ENCODE measurements at places on chromosomes 1 and 21.

DNA sequence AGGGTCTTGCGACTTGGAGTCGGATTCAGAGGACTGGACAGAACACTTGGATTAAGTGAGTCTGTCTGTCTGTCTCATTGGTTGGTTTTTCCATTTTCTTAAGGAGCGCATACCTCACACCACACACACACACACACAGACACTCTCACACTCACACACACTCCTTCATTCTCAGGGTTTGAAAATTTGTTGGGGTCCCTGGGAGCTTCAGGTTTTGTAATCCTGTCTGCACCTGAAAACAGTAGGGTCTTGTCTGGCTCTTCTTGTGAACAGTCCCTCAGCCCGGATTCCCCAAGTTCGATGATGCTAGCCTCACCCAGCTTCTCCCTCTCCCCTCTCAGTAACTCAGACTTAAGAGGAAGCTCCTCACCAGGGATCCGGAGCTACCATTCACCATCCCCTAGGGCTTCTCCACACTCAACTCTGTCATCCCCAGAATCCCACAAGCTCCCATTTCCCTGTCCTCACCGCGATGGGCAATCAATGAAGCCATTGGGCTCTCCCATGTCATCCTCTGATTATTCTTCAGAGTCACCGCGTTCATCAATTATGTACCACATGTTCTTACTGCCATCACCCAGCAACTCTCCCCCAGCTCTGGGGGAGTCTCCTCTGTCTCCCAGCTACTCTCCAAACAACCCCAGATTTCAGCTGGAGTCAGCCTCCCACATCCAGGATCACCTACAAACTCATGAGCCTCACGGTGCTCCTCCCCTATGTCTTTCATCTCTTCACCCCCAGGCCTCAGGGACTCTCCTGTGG lies 1530.9 kb upstream of the TPTE start:
- no peak for DNase-seq

- no peak for DNase-seq
Measured at GRCh38 chr1:234427950-234428646, 50.9 kb downstream of the TARBP1 start.

DNA sequence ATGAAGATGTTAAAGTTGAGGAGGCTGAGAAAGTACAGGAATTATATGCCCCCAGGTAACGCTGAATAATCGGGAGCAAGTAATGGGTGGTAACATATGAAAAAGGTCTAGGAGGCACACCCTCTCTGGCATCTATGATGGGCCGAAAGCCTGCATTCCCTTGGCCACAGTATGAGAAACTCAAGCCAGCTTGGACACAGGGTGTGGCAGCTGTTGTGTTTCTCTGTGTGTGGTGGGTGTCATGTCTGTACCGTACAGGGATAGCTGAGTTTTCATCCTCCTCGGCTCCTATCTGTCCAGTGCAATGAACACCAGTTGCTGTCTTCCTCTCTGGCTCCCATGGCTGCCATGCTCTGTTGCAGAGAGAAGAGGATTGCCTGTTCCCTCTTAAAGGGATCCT lies 32.9 kb downstream of the NBPF3 start:
- peak; percentile 57 for DNase-seq

DNA sequence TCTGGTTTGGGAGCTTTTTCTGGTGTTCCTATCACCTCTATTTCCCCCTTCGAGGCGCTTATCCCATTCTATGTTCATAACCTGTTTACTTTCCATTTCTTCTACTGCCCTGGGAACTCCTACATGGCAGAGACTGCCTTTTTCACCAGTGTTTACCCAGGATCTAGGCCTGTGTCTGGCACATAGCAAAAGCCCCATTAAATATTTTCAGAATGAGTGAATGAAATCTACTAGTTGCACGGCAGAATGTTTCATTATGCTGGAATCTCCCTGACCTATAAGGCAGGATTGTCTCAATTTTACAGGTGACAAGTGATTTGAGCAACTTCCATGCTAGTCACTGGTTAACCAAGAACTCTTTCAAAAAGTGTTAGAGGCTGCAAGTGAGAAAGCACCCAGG lies 70.1 kb downstream of the PGM1 start:
- DNase-seq = no peak

- no peak for DNase-seq
Measured at GRCh38 chr1:7638078-7638477, 133.0 kb upstream of the VAMP3 start.

DNA sequence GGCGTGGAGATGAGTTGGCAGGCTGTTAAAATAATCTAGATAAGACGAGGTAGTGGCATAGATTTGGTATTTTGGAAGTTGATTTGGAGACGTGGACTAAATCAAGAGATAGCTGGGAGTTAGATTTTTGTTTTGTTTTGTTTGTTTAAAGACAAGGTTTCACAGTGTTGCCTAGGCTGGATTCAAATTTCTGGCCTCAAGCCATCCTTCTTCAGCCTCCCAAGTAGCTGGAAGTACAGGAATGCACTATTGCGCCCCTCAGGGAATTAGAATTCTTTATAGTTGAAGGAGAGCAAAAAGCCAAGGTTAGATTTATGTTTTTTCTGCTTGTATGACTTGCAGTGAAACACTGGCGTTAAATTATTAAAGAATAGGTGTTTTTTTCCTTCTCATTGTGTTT lies 22.3 kb upstream of the SNRPE start:
- peak; percentile 29 for DNase-seq

DNA sequence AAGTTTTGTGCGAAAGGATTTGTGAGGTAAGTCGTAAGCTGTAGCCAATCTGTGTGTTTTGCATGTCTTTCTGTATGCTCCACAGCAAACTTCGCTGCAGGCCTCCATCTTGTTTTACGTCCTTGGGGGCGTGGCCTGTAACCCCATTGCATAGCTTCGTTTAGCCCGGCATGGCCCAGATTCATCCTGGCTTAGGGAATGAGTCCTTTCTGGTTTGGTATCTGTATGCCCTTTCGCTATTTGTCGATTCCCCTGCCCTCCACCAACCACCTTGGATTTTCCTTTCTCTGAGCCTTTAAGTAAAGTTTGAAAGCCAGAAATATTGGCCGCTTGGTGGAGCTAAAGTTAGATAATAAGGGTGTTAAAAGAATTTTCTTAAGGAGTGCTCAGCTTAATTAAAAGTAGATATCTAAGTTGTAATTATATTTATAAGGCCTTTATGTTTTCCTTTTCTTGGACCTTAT lies 1.1 kb downstream of the THEM4 start:
- DNase-seq = no peak

DNA sequence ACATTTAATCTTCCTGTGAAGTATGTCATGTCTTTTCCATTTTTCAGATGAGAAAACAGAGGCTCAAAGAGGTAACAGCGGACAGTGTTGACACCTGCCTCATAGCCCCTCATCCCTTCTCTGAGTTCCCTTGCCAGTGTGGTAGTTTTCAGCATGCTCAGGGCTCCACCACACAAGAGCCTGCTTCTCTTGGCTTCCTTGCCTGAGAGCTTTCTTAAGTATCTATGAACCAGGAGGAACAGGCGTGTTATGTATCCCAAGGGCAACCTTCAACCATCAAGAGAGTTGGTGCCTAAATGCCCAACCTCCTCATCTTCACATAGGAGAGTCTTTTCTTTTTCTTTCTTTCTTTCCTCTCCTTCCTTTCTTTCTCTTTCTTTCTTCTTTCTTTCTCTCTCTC lies 5.9 kb upstream of the PAFAH2 start:
- no peak for DNase-seq

DNA sequence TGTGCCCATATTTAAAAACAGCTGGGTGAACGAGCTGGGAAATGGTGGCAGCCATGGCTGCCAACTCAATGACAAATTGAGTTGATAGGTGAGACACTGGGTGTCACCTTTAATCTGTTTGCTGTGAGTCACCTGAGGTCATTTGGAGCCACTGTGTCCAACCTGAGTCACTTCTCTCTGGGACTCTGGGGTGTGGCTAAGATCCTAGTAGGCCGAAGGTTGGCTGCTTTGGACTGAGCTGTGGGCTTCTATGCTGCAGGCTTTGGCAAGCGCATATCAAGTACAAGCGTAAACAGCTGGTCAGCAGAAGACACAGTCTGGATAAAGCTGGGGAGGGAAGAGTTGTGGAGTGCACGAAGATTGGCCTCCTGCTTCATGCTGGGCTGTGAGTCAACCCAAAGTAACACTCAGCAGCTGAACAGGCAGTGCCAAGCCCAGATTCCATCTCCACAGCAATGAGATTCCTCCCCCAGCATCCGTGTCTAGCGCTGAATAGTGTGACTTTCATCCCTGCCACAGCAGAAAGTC lies 24.0 kb downstream of the TEX35 start:
- DNase-seq = peak; percentile 99

DNA sequence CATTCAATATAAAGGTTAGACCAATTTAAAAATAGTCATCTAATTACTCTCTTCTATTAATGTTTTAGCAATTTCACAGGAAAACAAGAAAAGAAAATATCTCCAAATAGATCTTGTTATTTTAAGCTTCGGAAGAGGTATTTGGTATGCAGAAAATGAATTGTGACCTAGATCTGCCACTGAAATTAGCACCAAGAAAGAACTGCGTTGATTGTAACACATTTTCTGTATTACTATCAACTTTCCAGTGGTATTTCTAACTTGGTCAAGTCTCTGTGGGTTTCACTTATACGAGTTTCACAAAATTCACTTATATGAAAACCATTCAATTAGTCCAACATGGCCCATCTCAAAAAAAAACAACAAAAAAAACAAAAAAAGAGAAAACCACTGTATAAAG lies 11.8 kb downstream of the RSBN1 start:
- DNase-seq = no peak

GRCh38 chr21:46061518-46061917 lies 36.4 kb upstream of the COL6A2 start:
- no peak for DNase-seq

GRCh38 chr1:23593042-23593521 lies 33.8 kb upstream of the ID3 start:
- no peak for DNase-seq

- DNase-seq = peak; percentile 0
Measured at GRCh38 chr1:30191154-30191702, 532.2 kb downstream of the MATN1 start.

GRCh38 chr1:175094626-175095025 lies 27.0 kb downstream of the TNN start:
- no peak for DNase-seq

DNA sequence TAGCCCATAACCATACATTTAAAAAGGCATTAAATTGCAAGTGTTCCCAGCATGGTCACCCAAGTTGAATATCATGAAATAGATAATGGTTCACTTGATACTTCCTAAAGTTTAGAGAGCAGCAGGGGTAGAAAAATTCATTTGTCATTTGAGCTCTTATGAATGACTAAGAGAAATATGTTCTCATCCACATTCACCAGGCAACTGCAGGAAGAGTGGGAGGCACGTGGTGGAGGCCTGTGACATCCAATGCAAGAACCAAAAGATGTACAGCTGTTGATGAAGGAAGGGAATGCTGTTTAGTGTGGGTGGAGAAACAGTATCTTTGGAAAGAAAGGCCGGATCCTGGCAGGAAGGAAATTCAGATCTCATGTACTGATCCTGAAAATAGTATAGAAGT lies 473.1 kb downstream of the ADGRL2 start:
- DNase-seq = peak; percentile 51

- peak; percentile 36 for DNase-seq
Measured at GRCh38 chr1:15760520-15761211, 2.1 kb downstream of the FBLIM1 start.

DNA sequence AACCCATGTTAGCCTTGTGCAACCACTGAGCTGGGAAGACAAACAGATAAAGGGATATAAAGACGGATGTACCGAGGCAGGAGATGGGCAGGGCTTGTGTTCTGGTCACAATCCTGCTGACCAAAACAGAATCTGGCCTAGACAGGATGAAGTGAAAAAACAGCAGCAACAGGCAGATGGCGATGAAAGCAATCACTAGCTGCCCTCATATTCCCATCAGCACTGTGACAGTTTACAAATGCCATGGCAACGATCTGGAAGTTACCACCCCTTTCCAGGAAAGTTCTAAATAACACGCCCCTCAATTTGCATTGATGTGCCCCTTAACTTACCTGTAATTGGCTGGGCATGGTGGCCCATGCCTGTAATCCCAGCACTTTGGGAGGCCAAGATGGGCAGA lies 40.6 kb upstream of the CD46 start:
- peak; percentile 19 for DNase-seq

GRCh38 chr1:169487561-169487960 lies 1.8 kb upstream of the SLC19A2 start:
- DNase-seq = peak; percentile 59

GRCh38 chr1:184153731-184154130 lies 102.2 kb downstream of the TSEN15 start:
- DNase-seq = no peak

GRCh38 chr1:57839067-57839466 lies 415.2 kb upstream of the DAB1 start:
- DNase-seq = no peak

GRCh38 chr1:244665771-244666217 lies 12.9 kb downstream of the DESI2 start:
- peak; percentile 96 for DNase-seq

Data from myocyte (in vitro differentiated cells).